ENCODE measurements at places on chromosomes 3 and 15.

- no peak for DNase-seq
Observed at GRCh38 chr3:117600666-117601065, 891.1 kb downstream of the TUSC7 start.

- no peak for DNase-seq
Observed at GRCh38 chr15:85925649-85926237, 131.0 kb upstream of the KLHL25 start.

DNA sequence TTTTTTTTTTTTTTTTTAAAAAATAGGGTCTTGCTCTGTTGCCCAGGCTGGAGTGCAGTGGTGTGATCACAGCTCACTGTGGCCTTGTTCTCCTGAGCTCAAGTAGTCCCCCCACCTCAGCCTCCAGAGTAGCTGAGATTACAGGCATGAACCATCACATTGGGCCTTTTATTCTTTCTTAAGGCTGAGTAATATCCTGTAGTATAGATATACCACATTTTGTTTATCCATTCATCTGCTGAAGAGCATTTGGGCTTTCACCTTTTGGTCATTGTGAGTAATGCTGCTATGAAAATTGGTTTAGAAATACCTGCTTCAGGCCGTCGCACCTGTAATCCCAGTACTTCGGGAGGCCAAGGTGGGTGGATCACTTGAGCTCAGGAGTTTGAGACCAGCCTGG, 42.6 kb downstream of the PAQR5 start:
- DNase-seq, result no peak

GRCh38 chr3:30492322-30493192, 113.8 kb upstream of the TGFBR2 start:
- no peak for DNase-seq

GRCh38 chr3:128485282-128486204, 7.5 kb downstream of the GATA2 start:
- DNase-seq, result no peak

GRCh38 chr3:149608987-149609386, 48.8 kb downstream of the WWTR1 start:
- no peak for DNase-seq

DNA sequence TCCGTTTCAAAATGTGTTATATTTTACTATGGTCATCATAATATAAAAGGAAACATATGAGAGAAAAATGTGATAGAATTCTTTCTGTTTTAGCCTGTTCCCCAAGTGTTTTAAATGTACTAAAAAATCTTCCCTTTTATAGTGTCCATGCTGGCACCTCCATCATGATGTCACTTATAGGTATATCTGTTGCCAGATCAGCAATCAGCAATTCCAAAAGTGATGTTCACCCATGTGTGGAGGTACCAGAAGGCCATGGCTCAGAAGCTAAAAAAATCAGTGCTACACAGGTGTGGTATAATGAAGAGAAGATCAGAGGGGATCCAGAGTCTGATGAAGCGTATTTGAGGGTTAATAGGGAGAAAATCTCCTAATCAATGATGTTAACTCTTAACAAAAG, 1.1 kb upstream of the GPR15 start:
- DNase-seq, result no peak

DNA sequence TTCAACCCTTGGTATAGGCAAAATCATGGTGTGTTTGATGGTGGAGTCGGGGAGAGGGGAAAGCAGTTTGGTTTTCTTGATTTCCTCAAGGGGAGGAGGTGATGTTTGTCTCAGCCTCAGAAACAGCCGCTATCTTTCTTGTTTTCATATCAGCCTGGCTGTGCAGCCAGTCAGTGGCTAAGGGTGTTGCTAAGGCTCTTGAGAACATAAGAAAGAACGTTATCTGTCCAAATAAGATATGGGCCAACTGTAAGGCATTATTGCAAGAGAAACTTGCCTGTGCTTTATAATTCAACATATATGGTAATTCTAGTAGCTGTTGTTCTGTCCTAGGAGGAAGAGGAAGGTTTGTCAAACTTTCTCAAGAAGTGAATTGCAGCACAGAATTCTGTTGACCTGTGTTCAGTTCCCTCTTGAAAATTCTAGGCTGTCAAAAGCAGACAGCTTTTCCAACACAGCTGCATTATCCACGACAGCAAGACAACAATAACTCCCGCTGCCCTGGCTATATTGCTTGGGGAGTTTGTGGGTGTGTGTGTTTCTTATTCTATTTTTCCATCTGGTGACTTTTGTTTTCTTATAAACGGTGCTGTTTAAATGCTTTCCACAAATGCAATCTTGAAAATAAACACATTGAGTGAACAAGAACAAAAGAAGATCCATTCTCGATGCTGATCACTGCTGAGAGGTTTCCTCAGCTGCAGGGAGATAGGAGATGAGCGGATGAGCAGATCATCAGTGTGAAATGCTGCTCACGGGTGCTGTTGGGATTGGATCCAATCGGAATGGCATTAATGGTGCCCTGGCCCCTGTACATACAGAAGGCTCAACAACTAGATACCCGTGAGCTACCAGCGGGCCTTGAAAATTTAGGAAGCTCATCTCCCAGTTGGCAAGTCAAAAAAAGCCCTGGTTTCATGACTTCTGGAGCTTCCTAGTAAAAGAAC, 90.8 kb upstream of the TNFAIP8L3 start:
- no peak for DNase-seq

- DNase-seq, result no peak
Observed at GRCh38 chr15:94670438-94671034, 439.2 kb downstream of the MCTP2 start.

- DNase-seq, result no peak
Observed at GRCh38 chr15:73318463-73319351, 50.1 kb downstream of the HCN4 start.

GRCh38 chr3:97579365-97579764, 185.2 kb upstream of the ARL6 start:
- no peak for DNase-seq

- no peak for DNase-seq
Observed at GRCh38 chr15:33722005-33722672, 246.2 kb upstream of the CHRM5 start.

DNA sequence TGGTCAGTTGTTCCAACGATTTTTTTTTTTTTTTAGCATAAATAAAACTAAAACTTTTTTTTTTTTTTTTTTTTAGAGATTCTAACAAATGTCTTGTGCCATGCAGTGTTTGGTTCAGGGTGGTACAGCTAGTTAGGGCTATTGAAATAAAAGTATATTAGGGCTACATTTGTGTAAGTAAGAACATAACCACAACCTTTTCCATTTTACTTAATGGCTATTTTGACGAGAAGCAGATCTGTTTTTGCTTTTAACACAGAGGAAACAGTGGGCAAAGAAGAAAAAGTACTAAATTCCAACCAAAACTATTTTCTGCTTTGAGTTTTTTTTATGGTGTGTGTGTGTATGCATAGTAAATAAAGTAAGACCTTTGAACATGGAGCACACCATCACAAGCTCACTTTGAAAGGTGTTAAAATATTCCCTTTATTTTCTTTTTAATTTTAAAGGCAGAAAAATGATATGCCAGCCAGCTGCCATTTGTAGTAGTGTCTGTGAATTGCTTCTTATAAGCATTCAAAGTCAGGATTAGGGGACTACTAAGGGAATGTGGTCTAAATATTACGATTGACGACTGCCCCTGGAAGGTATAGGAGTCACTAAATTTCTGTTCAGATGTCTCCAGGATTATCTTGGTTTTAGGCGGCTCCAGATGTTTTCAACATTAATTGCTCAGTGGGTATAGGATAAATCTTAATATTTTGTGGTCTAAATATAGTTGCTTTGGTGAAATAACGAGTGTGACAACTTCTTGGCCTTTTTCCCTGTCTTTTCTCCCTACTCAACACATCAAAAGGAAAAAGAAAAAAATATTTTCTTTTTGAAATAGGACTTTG, 3.1 kb downstream of the RARB start:
- no peak for DNase-seq

GRCh38 chr3:128999102-128999501, 2.0 kb upstream of the EFCC1 start:
- DNase-seq, result no peak

DNA sequence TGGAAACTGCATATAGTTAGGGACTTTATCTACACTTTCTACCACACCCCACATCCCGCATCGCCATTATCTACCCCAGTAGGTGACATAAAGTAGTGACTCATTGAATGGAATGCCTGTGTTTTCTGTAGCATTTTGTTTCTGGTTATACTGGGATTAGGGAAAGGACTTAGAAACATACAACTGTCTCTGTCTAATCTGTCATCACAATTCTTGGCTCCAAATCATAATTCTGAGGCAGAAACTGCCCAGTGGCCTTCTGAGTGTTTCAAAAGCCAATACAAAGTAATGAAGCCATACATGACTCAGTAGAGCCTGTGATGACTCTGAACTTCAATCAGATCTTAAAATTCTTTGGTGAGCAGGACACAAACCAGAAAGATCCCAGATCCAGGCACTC, 115.7 kb upstream of the CHRM5 start:
- DNase-seq, result no peak

DNA sequence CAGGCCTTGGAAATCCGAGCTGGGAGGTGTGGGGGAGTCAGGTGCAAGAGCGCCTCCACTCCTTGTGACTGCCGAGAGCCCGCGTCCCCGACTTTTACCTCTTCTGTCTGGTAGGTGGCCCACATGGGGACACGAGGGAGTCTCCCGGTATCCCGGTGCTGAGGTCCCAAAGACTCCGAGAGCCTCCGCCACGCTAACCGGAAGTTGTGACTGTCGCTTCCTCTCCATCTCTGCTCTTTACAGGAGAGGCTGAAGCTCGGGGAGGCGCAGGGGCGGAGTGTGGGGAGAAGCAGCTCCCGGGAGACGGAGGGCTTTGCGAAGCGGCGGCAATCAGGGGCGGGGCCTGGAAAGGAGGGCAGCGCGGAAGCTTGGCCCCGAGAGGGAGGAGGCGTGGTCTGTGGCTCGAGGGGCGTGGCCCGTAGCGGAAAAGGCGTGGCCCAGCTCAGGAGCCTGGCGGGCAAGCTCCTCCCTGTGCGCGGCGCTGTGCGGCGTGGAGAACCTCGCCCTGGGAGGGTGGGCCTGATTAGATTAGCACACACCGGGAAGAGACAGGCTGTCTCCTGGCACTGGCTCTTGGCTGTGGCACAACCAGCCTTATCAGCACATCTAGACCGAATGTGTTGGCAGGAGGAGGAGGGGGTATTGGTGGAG, 143.9 kb downstream of the GABRB3 start:
- DNase-seq, result no peak

DNA sequence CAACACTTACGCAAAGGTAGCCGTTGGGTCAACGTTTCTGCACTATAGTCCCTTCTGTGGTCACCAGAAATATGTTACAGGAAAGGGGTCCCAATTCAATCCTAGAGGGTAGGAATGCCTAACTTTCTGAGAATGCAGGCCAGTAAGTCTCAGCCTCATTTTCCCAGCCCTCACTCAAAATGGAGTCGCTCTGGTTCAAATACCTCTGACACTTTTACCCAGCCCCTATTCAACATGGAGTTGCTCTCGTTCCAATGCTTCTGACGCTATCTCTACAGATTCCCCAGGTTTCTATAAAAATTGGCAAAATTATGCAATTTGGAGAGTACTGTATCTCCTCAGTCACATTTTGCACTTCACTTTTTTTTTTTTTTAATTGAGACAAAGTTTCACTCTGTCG, 39.7 kb downstream of the ZNF445 start:
- no peak for DNase-seq

DNA sequence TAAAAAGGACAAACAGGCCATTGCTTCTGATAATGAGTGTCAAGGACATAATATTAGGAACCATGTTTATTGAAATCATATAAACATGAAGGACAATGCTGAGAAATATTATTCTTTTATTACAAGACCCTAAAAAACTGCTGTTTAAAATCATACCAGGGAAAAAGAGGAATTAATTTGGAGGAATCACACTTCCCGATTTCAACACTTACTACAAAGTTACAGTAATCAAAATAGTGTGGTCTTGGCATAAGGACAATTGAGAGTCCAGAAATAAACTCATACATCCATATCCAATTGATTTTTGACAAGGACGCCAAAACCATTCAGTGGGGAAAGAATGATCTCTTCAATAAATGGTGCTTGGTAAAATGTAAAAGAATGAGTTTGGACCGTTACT, 13.0 kb downstream of the CYP1A1 start:
- DNase-seq, result no peak

DNA sequence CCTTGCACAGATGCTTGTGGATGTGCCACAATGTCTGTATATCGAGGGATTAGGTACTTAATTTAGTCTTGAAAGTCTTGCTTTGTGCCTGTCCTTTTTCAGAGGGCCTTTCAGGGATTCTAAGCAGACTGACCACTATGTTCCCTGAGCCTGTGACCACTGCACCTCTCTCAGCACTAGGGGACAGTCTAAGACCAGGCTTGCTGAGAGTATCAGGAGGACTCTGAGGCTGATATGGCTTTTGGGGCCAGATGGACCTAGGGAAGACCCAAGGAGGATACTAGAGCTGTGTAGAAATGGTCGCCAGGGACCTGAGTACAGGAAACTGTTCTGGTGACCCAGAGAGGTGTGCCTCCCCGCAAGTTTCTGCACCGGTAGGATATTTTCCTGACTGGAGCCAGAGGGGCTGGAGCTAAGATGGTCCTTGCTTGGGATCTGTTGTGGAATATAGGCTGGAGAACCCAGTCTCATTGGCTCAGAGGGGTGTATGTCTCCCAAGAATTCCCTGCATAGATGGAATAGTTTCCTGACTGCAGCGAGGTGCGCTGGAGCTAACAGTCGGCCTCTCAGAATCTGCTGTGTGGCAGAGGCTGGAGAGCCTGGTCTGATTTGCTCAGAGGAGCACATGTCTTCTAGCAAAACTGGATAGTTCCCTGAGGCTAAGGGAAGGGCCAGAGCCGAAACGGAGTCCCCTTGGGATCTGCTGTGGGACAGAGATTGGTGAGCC, 213.2 kb upstream of the DCBLD2 start:
- DNase-seq, result no peak

DNA sequence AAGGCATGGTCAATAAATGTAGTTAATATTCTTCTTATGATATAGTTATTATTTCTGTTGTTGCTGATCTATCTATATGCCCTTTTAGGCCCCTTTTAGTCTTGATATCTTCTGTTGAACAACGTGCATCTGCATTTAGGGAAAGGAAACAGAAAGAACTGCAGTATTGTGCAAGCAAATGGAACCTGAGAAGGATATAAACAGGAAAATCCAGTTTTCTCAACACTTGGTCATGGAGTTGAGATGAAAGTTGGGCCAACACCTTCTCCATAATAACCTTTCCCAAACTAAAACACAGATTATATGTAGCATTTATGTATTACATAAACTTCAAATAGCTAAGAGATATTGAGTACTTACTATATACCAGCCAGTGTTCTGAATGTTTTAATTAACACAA, 179.7 kb downstream of the ADAMTS9 start:
- no peak for DNase-seq

- DNase-seq, result no peak
Observed at GRCh38 chr3:58068122-58068809, 60.0 kb downstream of the FLNB start.

DNA sequence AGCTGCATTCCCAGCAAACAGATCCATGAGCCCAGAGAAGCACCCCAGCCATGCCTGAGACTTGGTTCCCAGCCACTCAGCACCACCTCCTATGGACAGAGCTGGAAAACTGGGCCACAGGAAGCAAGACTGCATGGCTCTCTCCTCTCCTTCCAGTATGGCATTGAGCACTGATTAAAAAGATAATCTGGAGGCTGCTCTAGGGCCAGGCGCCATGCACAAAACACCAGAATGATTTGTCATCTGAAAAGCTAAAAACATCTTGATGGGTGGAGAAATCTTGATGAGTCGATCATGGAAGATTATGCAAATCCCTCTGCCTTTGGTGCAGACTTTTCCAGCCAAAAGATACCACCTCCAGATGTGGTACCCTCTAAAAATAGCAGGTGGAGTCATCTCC, 62.7 kb upstream of the MRPS22 start:
- no peak for DNase-seq
